ENCODE measurements at places on chromosomes 16 and 17.

DNA sequence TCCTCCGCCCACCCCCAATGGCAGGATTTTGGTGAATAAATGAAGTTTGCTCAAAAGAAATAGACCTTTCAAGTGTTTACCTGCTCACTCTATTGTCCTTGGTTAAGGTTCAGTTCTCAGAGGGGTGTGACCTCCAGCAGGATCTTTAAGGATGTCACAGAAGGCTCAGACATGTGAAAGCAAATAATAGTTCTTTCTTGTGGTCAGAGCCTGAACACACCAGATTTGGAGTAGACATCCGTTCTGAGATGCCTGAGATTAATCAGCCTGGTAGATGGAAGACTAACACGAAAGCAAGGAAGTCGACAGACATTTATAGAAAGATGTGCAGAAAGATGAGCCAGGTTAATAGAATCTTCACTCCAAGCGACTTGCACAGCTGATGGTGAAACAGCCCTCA lies 557.9 kb upstream of the CDH11 start:
- no peak for DNase-seq

DNA sequence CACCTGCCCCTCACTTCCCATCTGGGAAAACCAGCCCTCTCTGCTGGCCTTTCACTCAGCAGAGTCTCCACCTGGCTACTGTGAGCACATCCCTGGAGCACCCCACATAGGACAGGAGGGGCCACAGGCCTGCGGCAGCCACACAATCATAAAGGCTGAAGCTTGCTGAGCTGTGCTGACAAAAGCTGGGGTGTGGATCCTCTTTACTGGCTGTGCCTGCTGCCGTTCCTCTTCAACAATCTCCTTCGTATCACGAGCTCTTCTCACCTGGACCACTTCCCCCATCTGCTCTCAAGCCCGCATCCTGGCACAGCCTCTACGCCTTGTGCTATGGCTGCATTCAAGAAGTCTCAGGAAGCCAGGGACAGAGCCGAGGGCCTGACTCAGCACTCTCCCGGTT lies 86.1 kb downstream of the ZNF778 start:
- no peak for DNase-seq

DNA sequence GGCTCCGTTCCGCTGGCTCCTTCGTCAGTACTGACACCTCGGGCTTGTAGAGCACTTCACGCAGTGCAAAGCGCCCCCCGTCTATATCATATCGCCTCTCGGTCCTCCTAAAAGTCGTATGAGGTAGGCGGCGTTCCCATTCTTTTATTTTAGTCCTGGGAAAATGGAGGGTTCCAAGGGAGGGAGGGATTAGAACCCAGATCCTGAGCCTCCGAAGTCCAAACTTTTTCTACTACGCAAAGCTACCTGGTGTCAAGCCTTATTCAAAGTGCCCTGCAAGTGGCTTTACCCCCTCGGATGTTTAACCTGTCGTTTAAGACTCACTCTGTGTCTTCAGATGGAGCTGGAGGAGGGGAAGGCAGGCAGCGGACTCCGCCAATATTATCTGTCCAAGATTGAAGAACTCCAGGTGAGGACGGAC lies 348 bp upstream of the FTSJ3 start:
- DNase-seq, result no peak

- no peak for DNase-seq
Observed at GRCh38 chr16:23182679-23183542, at the start of gene SCNN1G. Gene SCNN1G, plus strand, starts transcription at chr16:23182745. Its CDS starts 3,527 bp downstream, at chr16:23186272.

- no peak for DNase-seq
Observed at GRCh38 chr17:18139949-18140348, 31.4 kb downstream of the MYO15A start.

DNA sequence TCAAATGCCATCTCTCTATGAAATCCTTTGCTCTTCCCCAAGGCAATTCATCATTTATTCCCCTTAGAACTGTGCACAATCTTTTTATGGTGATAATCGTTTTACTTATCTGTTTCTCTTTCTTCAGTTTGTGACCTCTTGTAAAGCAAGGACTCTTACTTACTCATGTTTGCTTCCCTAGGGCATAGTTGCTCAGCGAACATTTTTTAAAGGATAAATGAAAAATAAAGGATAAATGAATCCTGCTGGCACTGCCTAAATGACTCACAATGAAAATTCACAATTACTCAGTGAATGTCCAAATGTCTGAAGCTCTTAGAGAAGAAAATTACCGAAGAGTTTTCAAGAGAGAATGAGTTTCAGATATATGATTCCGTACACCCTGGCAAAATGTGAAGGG lies 671.7 kb downstream of the CDH11 start:
- DNase-seq, result no peak

GRCh38 chr16:50835358-50836060 lies 93.6 kb downstream of the CYLD start:
- no peak for DNase-seq

- DNase-seq, result no peak
Observed at GRCh38 chr16:84761448-84762368, 58.1 kb upstream of the CRISPLD2 start.

DNA sequence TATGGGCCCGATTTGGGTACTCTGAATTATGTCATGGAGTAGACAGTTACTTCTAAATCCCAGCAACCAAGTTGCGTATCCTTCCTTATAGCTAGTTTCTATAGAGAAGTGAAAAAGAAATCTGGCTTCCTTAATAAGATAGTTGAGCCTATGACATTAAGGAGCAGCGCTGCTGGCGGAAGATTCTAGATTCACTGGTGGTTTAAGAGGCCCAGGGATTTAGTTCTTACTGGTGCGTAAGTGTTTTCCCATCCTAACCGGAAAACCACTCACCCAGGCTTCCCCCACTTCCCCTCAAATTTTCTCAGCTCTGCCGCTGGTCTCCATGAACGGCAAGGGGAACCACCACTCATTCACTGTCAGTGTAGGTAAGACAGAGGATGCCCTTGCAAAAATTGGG lies 230.4 kb downstream of the CPPED1 start:
- DNase-seq, result no peak

GRCh38 chr16:56478281-56479049 lies 27.1 kb downstream of the OGFOD1 start:
- DNase-seq, result no peak

GRCh38 chr17:17088086-17088485 lies 45.8 kb downstream of the MPRIP start:
- no peak for DNase-seq

- no peak for DNase-seq
Observed at GRCh38 chr16:23374721-23375510, 72.8 kb downstream of the SCNN1B start.

DNA sequence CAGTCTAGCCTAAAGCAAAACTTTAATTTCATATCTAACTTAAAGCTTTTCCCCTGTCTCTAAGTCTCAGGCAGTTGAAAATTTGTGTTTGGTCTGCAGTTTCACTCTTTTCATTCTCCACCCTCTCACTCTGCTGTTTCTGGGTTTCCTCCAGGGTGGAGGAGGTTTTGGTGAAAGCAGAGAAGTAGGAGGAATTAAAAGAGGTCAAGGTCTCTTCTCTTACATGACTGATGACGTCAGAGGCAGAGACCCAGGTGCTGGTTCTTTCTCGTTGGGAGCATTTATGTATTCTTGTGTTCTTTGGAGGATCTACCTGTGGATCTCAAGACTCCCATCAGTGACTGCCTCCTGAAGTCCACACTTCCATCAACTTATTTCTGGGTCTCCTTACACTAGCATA lies 2.4 kb upstream of the PSMD11 start:
- DNase-seq, result no peak

DNA sequence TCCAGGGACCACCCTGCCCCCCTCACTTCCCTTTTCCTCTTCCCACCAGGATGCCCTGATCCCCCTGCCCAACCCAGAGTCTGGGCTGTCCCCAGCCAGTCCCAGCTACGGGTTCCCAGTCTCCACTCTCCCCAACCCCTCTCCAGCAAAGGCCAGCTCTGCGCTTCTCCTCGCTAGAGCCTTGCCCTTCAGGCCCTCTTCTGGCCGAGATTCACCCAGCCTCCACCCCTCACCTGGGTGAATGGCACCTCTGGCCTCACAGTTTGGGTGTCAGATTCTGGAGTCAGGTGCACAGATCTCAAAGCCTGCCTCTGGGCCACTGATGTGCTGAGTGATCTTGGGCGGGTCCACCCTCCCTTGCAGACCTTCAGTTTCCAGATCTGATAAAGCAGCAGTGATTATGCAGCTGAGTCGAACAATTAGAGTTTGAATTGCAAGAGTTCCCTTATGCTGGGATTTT lies 185.6 kb upstream of the TNRC6C start:
- no peak for DNase-seq

- DNase-seq, result no peak
Observed at GRCh38 chr16:48284772-48285409, 37.6 kb upstream of the ABCC11 start.

DNA sequence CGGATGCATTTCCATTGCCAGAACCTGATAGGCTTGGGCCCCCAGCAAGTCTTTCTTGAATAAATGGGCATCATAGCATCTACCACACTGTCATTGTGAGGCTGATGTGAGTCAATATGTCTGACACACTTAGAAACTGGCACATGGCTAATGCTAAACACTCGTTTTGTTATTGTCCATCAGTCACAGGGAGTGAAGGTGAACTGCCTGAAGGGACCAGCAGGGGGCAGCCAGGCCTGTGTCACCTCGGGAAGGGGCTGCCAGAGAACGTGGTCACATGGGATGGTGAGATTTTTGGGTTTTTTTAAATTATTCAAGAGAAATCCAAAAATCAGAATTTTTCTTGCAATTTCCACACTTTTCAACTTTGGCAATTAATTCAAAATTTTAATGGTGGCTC lies 831 bp upstream of the RCVRN start:
- DNase-seq, result no peak

GRCh38 chr17:48522031-48522653 lies 8.7 kb downstream of the HOXB1 start:
- DNase-seq, result peak; percentile 63

DNA sequence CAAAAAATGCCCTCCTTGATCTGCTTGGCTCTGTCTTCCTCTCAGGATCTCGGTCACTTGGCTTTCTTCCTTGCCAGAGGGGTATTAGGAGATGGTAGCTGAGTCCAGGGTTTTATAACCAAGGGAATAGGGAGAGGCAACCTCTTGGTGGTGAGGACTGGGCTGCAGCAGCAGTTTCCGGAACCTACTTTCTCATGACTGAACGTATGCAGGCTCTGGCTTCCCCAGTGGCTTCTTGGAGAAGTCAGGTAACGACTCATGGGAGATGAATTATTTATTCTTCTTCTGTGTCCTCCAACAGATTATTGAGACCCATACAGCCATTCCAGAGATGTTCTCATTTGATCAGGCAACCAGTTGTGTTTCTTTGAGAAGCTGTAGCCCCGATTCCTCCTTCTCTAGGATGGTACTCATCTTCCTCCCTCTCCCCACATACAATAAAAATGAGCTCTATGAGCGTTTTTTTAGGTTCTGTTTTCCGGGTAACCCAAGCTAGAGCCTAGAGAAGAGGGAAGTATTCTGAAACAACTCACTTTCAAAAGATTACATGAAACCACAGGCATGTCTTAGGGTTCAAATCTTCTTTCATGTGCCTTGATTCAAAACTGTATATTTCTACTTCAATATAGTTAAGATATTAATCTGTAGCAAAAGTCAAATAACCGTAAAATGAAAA lies 22.3 kb upstream of the DHX40 start:
- no peak for DNase-seq

DNA sequence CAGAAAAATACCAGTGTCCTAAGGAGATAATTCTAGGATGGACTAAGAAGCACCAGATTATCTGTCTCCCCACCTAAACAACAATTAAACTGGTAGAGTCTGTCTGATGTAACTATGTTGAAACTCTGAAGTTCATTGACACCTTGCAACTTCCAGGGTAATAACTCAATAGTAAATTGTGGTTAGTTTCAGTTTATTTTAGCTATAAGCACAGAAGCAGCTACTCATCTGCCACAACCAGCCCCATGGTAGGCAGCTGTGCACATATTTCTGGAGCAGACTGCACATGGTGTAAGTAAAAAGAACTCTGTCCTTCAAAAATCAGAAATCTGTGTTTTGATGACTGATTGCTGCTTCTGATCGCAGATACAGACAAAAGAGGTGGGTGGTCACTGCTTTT lies 852.1 kb downstream of the CDH11 start:
- no peak for DNase-seq

GRCh38 chr17:82839617-82840292 lies at the start of gene ZNF750:
Gene ZNF750, minus strand, starts transcription at chr17:82840022. Its CDS starts 7,568 bp downstream, at chr17:82832454.
- no peak for DNase-seq

- no peak for DNase-seq
Observed at GRCh38 chr17:16258901-16259300, 41.9 kb downstream of the PIGL start.

DNA sequence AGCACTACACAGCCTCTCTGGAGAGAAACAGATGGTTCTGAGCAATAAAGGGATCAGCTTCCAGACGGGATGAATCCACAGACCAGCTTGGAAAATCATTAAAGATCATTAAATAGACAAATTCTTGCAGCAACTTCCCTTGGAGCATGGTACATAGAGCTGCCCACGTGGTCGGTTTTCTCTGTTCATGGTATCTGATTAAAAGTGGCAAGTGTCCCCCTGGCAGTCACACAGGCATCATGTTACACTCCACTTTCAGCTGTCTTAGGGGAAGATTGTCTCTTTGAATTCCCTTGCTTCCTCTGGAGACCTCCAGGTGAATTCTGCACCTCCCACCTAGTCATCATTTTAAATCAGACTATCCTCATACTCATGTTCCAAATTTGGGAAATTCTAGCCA lies 92.2 kb upstream of the CACNG3 start:
- no peak for DNase-seq

DNA sequence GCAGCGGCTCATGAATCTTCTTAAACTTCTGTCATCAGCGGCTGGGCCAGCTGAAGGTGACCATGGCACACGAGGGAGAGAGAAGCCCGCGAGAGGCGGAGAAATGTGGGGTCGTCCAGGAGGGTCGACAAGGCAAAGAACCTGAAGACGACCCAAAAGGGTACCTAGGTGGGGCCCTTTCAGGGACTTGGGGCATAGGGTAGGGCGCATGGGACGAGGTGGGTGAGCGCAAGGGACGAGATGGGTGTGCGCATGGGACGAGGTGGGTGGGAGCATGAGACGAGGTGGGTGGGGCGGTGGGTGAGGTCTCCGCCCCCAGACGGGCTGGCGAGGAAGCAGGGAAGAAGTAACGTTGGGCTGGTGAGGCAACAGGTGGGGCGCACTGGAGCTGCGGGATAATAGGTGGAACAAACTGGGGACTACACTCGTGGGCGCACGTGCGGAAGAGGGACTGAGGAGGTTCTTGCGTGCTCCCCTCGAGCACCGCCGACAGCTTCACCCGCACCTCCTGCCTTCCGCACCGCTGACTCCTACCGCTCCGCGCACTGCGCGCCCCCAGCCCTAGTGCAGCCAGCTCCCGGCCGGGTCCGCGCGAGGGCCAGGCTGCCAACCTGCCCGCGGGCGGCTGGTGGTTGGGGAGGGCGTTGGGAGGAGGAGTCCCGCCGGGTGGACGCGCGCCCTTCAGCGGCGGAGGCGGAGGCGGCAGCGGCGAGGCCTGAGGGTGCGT lies 23.2 kb upstream of the CRYM start:
- peak; percentile 60 for DNase-seq

Data from SHP77 treated with DMSO at 0.1 percent for 48 hours (cell line).